Cardiac muscle cell (in vitro differentiated cells and primary cell): ENCODE measurements at places on chromosomes 16 and 17. TPM values are rescaled to one million over a fixed set of nuclear protein-coding genes. Genes with fewer than 3 reads are reported as not detected.

KCNH6 gene
- 0.06 and 0.11 TPM in 2 replicates for total RNA-seq

GAST gene
- not detected in 2 replicates for total RNA-seq

CLDN6 gene
- 148 and 210 TPM in 2 replicates for total RNA-seq

ZBTB4 gene
- total RNA-seq = 28.5 and 40.4 TPM in 2 replicates

POLDIP2 gene
- 124 and 164 TPM in 2 replicates for total RNA-seq

PYDC1 gene
- not detected in 2 replicates for total RNA-seq

ASPHD1 gene
- 1.8 and 3.9 TPM in 2 replicates for total RNA-seq

CACNA1H gene
- total RNA-seq = 30.4 and 66.1 TPM in 2 replicates

FSCN2 gene
- 9.0 and 11.3 TPM in 2 replicates for total RNA-seq

KRT222 gene
- 0.25 TPM in 1 of 2 replicates, not detected in the other for total RNA-seq

CDK5R1 gene
- total RNA-seq = 1.7 and 3.5 TPM in 2 replicates

KIF18B gene
- 4.2 and 21.1 TPM in 2 replicates for total RNA-seq

FA2H gene
- total RNA-seq = 0.15 and 0.18 TPM in 2 replicates

MYH2 gene
- 0.11 TPM in 1 of 2 replicates, not detected in the other for total RNA-seq

LLGL2 gene
- 28.1 and 40.3 TPM in 2 replicates for total RNA-seq

WNT3 gene
- total RNA-seq = 5.1 and 7.3 TPM in 2 replicates

TEX19 gene
- total RNA-seq = 0.28 and 0.51 TPM in 2 replicates

DNAI2 gene
- not detected in 2 replicates for total RNA-seq

SGCA gene
- 57.5 and 63.3 TPM in 2 replicates for total RNA-seq

SEPTIN12 gene
- total RNA-seq = 1.7 and 2.9 TPM in 2 replicates

LRRC37A2 gene
- 11.7 and 18.5 TPM in 2 replicates for total RNA-seq

TBX2 gene
- total RNA-seq = 228 and 273 TPM in 2 replicates

CDH1 gene
- total RNA-seq = 0.74 and 1.4 TPM in 2 replicates

ABI3 gene
- total RNA-seq = 0.24 and 0.32 TPM in 2 replicates

TRPV2 gene
- 0.09 and 0.28 TPM in 2 replicates for total RNA-seq

TEPSIN gene
- total RNA-seq = 42.4 and 52.5 TPM in 2 replicates

PITPNM3 gene
- total RNA-seq = 3.1 and 6.5 TPM in 2 replicates

MRC2 gene
- 76.0 and 136 TPM in 2 replicates for total RNA-seq

MRPL10 gene
- total RNA-seq = 79.1 and 87.1 TPM in 2 replicates

KREMEN2 gene
- total RNA-seq = 2.6 and 3.9 TPM in 2 replicates

IL21R gene
- 0.04 TPM in 1 of 2 replicates, not detected in the other for total RNA-seq

NEK8 gene
- total RNA-seq = 5.0 and 7.7 TPM in 2 replicates

ADCY7 gene
- total RNA-seq = 18.2 and 28.8 TPM in 2 replicates

CCL3 gene
- not detected in 2 replicates for total RNA-seq

TBC1D3E gene
- 1.6 and 4.9 TPM in 2 replicates for total RNA-seq

CRHR1 gene
- total RNA-seq = 0.11 and 0.86 TPM in 2 replicates

AIPL1 gene
- not detected in 2 replicates for total RNA-seq

C1QTNF8 gene
- total RNA-seq = 0.15 TPM in 1 of 2 replicates, not detected in the other

IRX6 gene
- 0.07 and 0.09 TPM in 2 replicates for total RNA-seq

CCDC154 gene
- total RNA-seq = 0.32 and 1.5 TPM in 2 replicates
